Stimulated activated CD4-positive, alpha-beta T cell treated with anti-CD3 and anti-CD28 coated beads, Interleukin-4, amount 100 ng/mL, for 4 hours (primary cell): ENCODE measurements at places on chromosomes 2 and 18.

DNA sequence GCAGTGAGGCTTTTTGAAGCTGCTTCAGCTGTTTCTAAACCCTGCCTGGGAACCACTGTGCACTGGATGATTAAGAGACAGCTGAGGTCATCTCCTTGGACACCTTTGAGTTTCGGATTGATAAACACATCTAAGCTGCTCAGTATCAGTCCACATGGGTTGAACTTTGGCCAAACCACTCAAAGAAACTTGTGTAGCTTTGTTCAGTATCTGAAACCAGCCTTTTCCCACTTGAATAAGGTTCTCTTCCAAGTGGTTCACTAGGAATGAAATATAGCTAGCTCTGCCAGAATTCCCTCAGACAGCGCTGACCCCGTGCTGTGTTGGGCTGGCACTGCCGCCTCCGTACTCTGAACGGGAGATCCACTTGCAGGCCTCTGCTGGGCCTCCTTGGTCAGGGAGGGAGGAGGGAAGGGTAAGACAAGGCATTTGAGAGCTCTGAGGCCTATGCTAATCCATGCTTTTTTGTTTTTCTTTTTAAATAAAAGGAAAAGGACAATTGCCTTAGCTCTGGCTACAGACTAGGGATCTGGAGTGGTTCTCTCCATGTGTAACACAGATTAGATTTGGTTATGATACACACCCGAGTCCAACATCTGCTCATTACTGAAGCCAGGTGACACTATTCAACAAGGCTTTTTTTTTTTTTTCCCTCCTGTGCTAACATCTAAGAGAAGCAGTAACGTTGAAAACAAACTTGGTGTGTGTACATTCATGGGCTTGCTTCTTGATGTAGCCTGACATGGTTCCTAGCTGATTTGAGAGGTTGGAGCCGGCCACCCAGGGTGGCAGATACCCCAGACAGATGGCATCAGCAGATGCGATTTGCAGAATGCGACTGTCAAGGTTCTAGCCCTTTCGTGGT lies 67.7 kb downstream of the NCK2 start:
- DNase-seq: no peak

GRCh38 chr2:207434899-207435465 lies 94.8 kb upstream of the CREB1 start:
- no peak for DNase-seq

GRCh38 chr2:1072250-1072649 lies 121.6 kb downstream of the SNTG2 start:
- DNase-seq: no peak

- no peak for DNase-seq
Observed at GRCh38 chr2:235725016-235725489, 231.2 kb downstream of the AGAP1 start.

- no peak for DNase-seq
Observed at GRCh38 chr2:80852079-80852807, 547.7 kb upstream of the LRRTM1 start.

DNA sequence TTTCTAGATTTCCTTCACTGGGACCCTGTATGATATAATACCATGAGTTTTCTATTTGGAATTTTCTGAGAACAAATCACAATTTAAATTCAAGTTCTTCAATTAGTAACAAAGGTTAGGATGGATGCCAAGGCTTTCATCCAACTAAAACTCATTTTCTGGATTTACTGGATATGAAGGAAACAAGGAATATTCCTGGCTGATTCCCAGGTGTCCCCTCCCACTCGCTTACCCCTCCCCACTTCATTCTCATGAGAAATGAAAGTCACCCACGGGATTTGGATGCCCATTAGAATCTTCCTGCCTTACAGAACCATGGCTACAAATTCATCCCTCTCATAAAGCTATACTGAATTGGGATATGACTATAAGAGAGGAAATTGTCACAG lies 40.0 kb downstream of the RNU4ATAC start:
- no peak for DNase-seq

GRCh38 chr2:165697748-165698443 lies 96.2 kb downstream of the GALNT3 start:
- no peak for DNase-seq

DNA sequence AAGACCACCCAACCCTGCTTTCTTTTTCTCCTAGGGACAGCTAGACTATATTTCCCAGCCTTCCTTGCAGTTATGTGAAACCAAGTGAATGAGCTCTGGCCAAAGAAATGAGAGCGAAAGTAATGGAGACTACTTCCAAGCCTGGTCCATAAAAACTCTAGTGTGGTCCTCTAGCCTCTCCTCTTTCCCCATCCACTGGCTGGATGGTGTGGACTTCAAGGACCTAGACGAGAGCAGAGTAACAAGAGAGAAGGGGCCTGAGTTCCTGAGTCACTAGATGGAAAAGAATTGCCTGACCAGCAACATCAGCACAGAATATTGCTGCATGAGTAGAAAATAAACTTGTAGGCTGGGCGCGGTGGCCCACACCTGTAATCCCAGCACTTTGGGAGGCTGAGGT lies 2.9 kb upstream of the TMSB10 start:
- DNase-seq: no peak

DNA sequence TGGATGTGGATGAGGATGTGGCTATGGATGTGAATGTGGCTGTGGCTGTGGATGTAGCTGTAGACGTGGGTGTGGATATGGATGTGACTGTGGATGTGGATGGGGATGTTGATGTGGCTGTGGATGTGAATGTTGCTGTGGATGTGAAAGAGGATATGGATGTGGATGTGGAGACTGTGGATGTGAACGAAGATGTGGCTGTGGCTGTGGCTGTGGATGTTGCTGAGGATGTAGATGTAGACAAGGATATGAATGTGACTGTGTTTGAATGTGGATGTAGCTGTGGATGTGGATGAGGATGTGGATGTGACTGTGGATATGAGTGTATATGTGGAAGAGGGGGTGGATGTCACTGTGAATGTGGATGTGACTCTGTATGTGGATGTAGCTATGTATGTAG lies 884.6 kb upstream of the CHAC2 start:
- DNase-seq: no peak

GRCh38 chr2:195984923-195985726 lies 83.5 kb downstream of the DNAH7 start:
- no peak for DNase-seq

- no peak for DNase-seq
Observed at GRCh38 chr2:74816540-74817303, 17.2 kb upstream of the HK2 start.

DNA sequence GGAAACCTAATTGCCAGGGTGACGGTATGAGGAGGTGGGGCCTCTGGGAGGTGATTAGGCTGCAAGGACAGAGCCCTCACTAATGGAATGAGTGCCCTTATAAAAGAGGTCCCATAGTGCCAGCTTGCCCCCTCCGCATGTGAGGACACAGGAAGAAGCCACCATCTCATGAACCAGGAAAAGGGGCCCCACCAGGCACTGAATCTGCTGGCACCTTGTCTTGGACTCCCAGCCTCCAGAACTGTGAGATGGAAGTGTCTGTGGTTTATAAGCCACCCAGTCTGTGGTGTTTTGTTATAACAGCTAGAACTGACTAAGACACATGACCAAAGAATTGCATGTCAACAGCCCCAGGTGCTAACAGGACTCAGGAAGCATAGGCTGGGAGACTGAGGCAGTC lies 214.3 kb downstream of the MGAT5 start:
- no peak for DNase-seq

- DNase-seq: no peak
Observed at GRCh38 chr2:107174171-107174570, 288.2 kb upstream of the ST6GAL2 start.

DNA sequence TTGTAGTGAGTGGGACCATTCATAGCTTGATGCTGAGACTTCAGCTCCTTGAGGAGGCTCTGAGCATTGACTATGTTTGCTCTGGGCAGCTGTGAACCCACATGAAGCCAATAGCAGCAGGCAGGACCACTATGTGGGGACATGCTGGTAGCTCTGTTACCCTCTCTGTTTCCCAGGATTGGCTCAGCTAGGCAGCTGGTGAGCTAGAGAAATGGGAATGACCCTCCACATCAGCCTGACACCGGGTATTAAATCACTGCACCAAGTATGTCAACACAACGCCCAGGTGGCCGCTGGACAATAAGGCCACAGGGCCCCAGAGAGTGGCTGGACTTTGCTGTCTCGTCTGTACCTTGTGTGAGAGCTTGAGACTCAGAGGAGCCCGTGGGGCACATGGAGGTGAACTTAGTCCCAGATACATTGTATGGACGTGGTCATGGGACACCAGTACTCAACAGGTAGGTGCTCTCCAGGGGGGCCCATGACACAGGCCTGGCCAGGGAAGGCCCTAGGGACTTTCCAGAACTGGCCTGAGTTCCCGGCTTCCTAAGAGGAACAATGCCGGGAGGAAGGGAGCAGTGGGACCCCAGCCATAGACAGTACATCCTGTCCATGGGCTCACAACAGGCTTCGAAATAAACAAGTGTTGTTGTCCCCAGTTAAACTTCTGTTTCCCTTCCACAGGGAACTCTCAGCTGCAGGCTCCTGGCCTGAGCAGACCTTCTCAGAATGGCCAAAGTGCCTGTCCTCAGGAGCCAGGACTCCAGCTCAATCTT lies 35.2 kb downstream of the HS1BP3 start:
- no peak for DNase-seq

- no peak for DNase-seq
Observed at GRCh38 chr2:22290909-22291473, 1094.0 kb upstream of the KLHL29 start.

GRCh38 chr18:65753520-65753919 lies 2.7 kb downstream of the CDH7 start:
- DNase-seq: no peak

GRCh38 chr2:235390108-235390815 lies 103.6 kb upstream of the AGAP1 start:
- peak; percentile 24 for DNase-seq

DNA sequence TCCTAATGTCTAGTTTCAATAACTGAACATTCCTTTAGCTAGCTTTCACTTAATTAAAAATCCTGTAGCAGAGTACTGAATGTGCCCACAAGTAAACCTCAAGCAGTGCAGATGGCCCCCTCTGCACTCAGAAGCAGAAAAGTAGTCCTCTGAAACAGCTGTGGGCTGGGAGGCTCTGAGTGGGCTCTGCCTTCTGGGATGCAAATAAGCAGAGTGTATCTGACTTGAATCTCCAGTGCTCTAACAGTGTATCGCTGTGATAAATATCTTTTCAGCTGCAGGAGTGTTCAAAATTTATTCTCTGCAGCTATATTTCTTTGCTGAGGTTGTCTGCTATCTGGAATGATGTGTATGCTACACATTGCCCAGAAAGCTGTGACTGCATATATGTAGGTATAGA lies 44.8 kb upstream of the SYT4 start:
- no peak for DNase-seq

DNA sequence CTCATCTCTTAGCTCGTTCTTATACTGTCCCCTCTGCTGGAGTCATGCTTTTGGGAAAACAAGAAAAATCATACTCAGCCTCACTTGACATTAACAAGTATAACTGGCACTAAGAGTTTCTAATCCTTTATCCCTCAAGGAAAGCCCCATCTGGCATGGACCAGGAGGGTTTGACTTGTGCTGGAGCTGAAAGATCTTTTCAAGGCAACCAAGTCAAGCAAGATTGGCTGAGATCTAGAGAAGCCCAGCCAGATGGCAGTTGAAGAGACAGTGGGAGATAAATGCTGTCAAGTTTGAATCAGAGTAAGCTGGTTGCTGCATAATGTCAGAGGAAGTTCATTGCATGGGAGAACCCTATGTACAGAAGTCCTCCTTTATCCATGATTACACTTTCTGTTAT lies 336.5 kb upstream of the LRP1B start:
- DNase-seq: no peak

- DNase-seq: no peak
Observed at GRCh38 chr18:54712306-54712705, 116.0 kb upstream of the RAB27B start.

DNA sequence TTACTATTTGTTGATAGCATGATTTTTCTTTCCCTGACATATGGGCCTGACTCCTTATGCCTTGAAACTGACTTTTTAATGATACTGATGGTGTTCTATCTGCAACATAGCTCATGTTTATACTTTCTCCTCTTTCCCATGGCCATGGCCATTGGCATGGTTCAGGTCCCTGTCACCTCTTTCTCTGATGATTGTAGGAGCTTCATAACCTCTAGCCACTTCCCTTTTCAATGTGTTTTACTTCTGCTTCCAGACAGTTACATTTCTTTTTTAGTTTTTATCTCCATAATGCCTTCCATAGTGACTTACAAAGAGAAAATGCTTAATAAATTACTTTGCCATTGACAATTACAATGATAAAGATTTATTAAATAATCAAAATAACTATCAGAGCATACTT lies 177.9 kb upstream of the SETBP1 start:
- DNase-seq: no peak

GRCh38 chr2:240419271-240419670 lies 16.2 kb upstream of the GPC1 start:
- DNase-seq: no peak

GRCh38 chr2:161273038-161273760 lies 35.0 kb upstream of the PSMD14 start:
- no peak for DNase-seq

DNA sequence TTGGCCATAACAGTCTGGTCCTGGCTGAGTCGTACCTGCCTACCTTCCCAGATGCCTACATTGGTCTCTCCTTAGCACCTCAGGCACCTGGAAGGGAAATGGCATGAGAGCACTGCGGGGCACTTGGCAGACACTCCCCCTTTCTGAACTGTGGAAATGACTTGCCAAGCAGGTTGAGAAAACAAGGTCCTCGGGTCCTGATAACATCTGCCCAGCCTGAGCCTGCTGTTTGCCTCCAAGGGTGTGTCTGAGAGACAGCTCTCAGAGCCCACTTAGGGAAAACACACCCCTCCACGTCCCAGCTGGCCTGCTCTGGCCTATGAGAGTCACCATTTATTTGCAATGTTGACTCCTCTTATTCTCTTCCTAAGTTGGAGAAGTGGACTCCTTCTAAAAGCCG lies 10.5 kb downstream of the FAM110C start:
- DNase-seq: no peak

DNA sequence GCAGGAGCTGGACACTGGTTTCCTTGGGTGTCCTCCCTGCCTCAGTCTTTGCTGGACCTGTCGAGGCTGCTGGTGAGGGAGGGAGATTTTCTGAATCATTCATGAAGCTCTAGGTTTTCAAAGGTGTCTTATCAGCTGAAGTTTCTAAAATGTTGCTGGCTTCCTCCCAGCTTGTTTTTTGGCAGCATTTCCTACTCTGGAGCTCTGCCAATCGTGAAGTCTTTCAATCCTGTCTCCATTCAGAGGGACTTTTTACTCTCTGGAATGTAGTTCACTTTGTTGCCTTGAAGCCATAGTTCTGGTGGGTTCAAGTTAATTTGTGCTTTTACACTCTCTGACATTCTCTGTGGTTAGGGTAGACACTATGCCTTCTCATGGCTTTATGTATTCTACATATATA lies 23.9 kb downstream of the SNTG2 start:
- DNase-seq: no peak

DNA sequence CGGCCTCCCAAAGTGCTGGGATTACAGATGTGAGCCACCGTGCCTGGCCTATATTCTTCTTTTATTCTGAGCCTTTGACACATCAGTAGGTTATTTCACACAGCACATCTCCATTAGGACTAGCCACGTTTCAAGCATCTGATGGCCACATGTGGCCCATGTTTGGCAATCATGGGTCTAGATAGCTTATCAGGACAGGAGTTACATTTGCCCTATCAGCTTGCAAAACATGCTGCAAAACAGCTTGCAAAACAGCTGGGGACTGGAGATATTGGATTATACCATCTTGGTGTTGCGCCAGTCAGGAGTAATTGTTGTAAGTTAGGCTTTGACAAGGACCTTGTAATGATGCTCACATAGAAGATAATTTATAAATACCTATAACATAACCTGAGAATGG lies 94.9 kb downstream of the GBX2 start:
- DNase-seq: no peak

GRCh38 chr2:3460831-3461800 lies 58.2 kb downstream of the ADI1 start:
- no peak for DNase-seq
